ENCODE measurements at places on chromosomes 2 and 18.

- peak; percentile 46 for DNase-seq
Observed at GRCh38 chr2:219230059-219230540, 494 bp downstream of the ANKZF1 start.

DNA sequence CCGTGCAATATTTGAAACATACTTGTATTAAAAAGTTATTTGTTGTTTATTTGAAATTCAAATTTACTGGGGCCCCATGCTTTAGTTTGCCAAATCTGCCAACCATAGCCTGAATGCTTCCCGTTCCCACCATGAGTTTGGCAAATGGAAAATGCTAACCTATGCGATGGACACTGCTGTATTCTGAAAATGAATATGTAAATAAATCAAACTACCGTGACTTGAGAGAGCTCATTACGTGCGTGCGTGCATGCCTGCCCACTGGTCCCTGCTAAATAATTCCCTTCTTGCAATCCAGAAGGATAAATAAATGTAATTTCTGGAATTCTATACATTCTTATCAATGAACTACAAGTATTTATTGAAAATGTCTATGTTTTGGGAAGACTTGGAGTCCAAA is 3.2 kb downstream of the BOD1L2 start:
- no peak for DNase-seq

DNA sequence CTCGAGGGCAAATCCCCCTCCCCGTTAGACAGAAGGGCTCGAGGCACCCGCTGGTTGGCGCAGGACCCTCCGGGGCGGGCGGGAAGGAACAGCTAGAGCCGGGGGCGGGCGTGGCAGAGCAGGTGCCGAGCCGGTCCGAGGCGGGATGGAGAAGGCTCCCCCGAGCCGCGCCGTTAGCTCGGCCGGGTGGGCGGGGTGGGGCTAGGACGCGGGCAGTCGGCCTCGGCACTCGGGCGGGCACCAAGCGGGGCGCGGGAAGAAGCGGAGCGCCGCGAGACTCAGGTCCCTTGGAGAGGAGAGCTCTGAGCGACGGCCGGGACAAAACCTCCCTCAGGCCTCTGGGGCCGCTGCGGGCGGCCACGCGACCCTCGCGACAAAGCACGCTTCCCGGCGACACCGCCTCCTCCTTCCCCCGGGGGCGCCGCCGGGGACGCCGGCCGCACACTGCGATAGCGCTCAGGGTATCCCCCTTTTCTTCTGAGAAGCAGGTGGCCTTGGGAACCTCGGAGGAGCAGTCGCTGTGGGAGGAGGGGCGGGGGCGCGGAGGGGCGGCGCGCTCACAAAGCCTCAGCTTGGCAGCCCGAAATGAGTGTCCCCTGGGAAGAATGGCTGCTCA is 721 bp downstream of the FHOD3 start:
- no peak for DNase-seq

- no peak for DNase-seq
Observed at GRCh38 chr2:25993049-25993448, 10.8 kb upstream of the KIF3C start.

DNA sequence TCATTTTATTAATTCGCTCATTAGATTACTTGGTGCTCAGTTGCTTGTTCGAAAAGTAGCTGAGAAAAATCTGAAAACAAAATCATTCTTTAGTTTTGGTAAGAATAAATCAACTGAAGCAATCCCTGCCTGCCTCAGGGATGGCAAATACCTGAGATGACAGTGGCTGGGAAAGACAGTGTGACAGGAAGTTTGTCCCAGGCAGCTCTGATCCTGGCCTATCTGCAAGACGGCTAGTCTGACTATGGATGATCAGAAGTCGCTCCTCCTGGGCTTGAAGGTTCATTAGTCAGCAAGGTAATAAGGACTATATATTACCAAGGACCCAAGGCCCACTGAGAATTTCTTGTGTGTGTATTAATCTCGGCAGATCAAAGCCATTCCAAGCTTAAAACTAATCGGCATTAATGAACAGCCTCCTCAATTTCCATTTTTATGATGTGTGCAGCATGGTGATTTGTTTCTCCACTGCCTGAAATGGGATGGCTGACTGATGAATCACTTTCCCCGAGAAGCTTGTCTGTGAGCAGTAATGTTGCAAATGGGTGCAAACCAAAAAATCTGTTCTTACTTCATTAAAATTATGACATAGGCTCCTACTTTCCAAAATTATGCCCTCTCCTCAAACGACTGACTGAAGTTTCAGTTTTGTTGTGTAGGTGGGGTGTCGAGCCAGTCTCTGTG is 199.9 kb downstream of the ACTR3 start:
- peak; percentile 30 for DNase-seq

DNA sequence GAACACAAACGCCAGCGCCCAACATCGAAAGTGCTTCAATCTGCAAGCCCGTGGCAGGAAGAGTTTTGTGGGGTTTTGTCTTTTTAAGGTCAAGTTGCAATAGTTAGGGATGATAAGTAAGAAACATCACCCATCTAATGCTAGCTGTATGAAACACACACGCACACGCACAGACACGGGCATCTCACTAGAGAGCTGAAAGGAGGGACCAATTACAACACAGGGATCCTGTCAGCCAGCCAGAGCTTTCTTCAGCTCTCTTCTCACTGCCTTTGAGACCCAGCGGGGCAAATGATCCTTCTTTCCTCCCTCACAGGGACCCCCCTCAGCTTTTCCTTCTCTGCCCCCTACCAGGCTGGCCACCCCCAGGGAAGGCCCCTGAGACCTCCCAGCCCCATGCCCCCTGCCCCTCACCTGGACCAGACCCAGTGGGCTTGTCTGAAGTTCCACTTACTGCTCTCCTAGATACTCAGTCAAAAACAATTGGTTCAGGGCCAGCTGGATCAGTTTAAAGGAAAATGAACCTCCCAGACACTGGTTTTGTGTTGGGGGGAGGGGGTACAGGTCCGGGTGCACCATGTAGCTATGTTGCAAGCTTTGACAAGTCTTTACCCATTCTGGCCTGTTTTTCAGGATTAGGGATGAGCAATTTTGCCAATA is 17.9 kb downstream of the CYP26B1 start:
- DNase-seq, result no peak

GRCh38 chr2:239195318-239195871 is 205.4 kb downstream of the HDAC4 start:
- DNase-seq, result no peak

GRCh38 chr2:129717560-129718130 is 261.8 kb upstream of the RAB6C start:
- no peak for DNase-seq

DNA sequence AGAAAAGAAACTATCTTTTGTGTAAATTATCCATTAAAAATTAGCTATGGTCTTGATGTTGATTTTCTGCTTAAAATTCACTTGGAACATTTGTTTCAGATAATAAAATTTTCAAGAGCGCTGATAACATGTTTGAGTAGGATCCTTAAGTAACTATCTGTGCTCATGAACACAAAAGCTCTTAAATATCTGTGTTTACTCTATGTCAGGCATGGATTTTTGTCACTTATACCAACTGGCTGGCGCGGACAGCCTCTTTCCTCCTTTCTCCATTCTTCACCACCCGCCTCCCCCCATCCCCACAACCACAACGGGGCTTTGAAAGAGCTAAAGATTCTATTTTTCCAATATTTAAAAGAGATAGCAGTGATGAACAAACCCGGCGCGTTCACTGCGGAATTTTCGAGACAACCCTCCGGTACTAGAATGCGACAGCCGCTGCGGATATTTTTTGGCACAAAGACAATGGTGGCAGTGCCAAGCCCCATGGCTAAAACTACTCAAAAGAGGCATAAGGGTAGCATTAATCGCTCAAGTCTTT is 181.5 kb downstream of the TCF4 start:
- no peak for DNase-seq

GRCh38 chr18:10459587-10459986 is 5.2 kb downstream of the APCDD1 start:
- no peak for DNase-seq

DNA sequence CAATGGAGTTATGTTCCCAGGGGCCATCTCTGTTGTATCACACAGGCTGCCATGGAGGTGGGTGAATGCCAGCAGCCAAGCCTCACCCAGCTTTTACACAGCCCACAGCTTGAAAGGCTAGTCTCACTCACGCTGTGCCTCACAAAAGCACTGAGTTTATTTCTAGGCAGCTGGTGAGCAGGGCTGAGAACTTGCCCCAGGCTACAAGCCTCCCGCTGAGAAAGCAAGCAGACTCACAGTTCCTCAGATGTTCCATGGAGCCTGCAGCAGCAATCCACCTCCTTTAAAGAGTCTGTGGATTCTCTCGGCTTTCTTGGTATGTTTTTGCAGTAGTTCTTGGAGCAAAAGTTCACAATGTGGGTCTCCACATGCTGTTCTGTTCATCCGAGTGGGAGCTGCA is 40.9 kb upstream of the ALKAL2 start:
- no peak for DNase-seq

- DNase-seq, result no peak
Observed at GRCh38 chr18:71371951-71372605, 1083.2 kb downstream of the SOCS6 start.

DNA sequence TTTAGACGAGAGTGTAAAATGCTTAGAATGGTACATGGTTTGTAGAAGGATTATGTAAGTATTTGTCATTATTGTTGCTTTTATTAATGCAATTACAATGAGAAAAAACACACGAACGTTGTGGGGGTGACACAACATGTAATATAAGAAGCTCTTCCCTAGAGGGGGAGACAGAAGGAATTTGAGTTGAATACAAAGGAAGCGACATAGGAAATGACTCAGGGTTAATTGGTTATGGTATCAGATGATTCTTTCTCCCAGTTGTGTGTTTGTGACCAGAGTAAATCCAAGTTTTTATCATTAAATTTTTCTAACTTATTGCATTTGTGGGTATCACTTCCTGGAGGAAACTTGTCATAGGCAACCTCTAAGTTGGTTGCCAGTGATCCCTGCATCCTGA is 625.6 kb upstream of the CDH2 start:
- peak; percentile 85 for DNase-seq

DNA sequence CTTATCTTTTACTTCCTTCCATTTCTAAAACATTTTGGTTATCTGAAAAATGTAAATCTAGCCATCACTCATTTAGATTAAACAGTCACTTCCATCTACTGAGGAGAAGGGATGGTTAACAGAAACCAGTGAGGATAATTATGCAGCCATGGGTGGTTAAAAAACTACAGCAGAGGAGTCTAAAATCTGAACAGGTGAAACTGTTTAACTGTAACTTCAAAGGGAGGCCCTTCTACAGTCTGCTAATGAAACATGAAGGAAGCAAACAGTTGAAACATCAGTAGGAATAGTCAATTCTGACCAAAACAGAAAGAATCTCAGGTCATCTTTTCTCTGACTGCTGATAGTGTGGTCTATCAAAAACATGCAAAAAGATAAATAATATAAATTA is 71.0 kb downstream of the DTNB start:
- no peak for DNase-seq

- peak; percentile 35 for DNase-seq
Observed at GRCh38 chr18:5238371-5238976, 41.4 kb upstream of the AKAIN1 start.

- no peak for DNase-seq
Observed at GRCh38 chr2:3517948-3518495, 1.3 kb downstream of the ADI1 start.

DNA sequence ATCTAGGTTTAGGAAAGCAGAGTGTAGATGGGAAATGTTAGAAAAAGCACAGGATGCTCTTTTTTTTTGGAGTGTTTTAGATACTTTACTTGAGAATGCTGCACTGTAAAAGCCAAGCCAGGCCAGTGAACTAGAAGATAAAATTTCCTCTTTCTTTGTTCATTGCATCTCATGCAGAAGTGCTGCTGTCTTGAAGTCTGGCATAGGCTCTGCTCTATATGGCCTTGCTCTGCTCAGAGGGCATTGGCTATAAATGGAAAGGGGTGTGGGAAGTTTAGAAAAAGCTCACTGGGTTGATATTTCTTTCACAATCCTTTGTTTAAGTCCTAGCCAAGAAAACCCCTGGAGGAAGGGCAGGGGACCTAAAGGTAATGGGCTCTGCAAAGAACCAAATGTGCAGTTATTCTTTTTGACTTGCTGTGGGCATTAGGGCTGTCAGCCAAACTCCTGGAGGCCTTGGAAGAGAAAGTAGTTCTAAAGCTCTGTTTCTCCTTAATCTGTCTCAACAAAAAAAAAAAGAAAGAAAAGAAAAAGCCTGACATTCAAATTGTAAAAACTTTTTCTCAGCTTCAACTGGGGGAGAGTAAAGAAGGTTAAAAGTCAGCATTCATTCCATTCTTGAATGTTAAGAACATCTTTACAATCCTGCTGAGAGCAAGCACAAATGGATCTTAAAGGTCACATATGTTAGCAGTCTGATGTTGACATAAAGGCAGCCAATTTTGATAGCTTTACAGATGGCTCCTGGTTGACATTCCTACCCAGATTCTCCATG is 338.3 kb downstream of the GULP1 start:
- DNase-seq, result peak; percentile 6

- DNase-seq, result no peak
Observed at GRCh38 chr18:33578518-33579348, 714 bp downstream of the ASXL3 start.

DNA sequence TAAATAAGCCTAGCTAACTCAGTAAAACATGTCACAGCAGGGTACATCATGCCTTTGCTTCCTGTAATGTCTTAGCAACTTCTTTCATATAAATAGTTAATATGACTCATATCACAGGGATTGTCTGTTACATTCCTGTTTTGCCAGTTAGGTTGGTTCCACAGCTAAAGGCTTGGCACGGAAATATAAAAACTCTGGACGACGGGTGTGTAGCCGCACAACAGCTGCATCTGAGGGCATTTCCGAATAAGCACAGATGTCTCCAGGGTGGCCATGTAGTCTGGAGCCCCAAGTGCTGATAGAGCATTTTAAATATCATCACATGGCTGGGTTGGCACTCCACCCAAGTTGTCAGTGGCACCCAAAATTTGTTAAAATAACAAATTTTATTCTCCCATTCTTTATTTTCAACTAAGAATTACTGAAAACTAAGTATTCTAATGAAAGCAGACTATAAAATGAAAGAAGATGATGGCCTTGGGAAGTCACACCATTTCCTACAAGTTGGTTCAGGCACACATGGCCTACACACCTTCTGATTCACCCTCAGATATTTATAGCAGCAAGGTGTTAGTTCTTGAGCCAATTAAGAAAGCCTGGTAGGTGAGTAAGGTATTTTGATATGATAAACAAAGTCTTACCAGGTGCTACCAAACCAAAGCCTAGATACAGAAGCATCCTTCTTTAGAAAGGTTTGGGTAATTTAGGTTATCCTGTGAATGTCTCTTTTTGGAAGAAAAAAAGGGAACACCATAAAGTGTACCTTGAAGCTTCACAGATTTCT is 61.8 kb upstream of the STK17B start:
- DNase-seq, result peak; percentile 88

GRCh38 chr2:85307527-85307897 is 20.3 kb downstream of the TGOLN2 start:
- DNase-seq, result no peak

- DNase-seq, result no peak
Observed at GRCh38 chr2:190405070-190405469, 3.1 kb upstream of the MFSD6 start.

GRCh38 chr18:23094411-23095190 is 40.7 kb upstream of the CABLES1 start:
- DNase-seq, result no peak

- no peak for DNase-seq
Observed at GRCh38 chr2:45965871-45966498, 314.5 kb downstream of the PRKCE start.
